ENCODE measurements at places on chromosomes 6 and 20.

GRCh38 chr6:2158596-2159271, 86.7 kb downstream of the GMDS start:
- DNase-seq, result no peak

- DNase-seq, result no peak
Observed at GRCh38 chr20:9440892-9441291, 73.5 kb upstream of the LAMP5 start.

DNA sequence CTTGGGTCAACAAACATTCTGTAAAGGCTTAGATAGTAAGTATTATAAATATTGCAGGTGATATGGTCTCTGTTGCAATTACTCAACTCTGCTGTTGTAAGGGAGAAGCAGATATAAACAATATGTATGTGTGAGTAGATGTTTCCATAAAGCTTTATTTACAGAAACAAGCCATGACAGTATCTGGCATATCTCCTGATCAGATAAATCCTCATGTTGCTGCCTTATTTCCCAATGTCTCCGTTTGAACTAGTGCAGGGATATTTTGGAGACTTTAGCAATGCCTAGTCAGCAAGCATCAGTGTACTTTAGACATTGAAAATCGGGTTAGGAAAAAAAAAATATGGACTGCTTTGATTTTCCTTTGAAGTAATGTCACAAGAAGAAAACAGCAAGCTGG, 96.1 kb downstream of the LAMA2 start:
- DNase-seq, result no peak

- no peak for DNase-seq
Observed at GRCh38 chr6:165661664-165662025, 1.4 kb downstream of the PDE10A start.

DNA sequence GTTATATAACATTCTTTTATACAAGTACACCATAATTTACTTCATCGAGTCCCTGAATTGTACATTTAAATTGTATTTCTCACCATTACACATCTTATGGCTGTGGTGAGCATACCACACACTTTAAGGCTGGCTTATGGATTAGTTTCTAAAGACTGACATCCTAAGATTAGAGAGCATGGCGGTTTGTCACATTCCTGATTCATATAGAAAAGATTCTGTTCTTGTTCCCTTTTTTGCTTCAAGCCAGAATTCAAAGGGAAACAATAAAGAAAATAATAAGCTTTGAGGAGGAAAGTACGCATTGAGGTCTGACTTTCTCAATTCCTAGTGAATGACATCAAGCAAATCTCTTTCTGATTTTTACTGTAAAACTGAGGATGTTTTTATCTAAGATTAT, 2.5 kb downstream of the BTN1A1 start:
- no peak for DNase-seq

GRCh38 chr6:88804701-88805100, 158.7 kb downstream of the RNGTT start:
- DNase-seq, result no peak

- DNase-seq, result no peak
Observed at GRCh38 chr20:11372876-11373790, 544.6 kb upstream of the BTBD3 start.

DNA sequence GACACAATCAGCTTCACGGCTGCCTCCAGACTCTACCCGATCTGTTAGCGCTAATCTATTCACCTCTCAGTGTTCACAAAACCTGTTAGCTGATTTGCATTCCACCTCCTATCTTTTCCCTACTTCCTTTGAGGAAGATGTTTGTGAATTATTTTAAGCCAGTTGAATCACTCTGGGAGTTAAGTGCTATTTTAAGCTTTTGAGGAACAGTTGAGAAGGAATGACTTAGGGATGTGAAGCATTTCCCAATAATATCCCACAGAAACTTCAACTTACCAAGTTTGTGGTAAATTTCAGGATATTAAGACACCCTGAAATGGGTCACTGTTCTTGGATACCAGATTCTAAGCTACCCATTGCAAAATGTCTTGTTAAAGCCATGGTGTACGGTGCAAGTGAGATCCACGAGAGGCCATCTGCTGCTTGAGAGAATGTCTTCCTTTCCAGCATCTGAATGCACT, 145.2 kb upstream of the CITED2 start:
- DNase-seq, result no peak

- peak; percentile 75 for DNase-seq
Observed at GRCh38 chr6:52503851-52504781, 72.7 kb downstream of the TRAM2 start.

DNA sequence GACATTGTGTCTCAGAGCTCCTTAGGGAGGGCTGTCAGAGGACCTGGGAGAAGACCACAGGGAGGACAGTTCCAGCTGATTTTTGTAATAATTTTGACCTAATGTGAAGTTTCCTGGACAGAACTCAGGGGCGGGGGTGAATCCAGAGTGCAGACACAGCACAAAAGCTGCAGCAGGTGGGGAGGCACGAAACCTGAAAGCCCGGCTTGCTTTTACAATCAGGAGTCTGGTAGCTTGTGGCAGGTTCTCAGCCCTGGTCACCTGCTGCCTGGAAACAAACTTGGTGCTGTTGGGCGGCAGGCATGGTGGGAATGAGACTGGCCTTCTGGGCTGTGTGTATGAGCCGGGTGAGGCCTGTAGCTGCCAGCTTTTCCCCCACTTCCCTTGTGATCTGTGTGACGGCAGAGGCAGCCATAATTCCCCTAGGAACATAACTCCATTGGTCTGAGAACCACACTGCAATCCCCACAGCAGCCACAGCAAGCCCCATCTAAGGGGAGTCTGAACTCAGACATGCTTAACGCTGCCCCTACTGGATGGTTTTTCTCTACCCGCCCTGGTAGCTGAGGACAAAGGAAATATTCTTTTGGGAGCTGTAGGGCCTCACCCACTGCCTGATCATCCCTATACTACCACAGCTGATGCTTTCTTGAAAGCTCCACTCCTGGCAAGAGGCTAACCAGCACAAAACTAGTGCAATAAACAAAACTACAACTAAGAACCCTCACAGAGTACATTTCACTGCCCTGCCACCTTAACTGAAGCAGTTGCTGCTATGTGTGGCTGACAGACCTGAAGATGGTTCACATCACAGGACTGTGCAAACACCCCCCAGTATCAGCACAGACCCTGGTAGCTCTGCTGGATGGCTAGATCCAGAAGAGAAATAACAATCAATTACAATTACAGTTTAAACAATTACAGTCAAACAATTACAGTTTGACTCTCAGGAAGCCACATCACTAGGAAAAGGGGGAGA, 1055.1 kb upstream of the GJE1 start:
- no peak for DNase-seq

DNA sequence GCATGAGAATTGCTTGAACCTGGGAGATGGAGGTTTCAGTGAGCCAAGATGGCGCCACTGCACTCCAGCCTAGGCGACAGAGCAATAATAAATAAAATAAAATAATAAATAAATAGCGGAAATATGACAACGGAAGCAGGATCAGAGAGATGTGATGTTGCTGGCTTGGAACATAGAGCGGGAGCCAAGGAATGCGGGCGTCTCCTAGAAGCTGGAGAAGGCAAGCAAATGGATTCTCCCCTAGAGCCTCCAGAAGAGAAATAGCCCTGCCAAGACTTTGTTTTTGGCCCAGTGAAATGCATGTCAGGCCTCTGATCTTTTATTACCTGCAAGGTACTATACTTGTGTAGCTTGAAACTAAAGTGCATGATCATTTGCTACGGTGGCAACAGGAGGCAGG, 12.4 kb downstream of the KIAA1755 start:
- no peak for DNase-seq

All from NCI-H187 (cell line).